Cardiac fibroblast (primary cell): ENCODE measurements at places on chromosomes 3 and 15.

DNA sequence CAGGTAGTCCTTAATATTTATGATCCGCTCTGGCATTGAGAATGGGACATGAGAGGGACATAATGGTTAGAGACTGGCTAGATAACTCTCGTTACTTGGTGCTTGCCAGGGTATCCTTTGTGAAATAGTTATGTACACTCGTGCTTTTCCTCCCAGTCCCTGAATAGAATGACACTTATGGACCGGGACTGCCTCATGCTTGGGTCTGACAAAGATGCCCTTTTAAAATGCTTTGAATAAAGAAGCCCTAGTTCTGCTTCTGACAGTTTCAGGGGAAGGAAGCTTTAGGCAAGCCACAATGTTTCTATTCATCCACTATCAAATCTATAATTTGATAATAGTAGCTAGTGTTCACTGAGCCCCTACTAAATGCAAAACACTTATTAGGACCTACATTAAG is 29.4 kb downstream of the POLR2M start:
- DNase-seq: no peak

DNA sequence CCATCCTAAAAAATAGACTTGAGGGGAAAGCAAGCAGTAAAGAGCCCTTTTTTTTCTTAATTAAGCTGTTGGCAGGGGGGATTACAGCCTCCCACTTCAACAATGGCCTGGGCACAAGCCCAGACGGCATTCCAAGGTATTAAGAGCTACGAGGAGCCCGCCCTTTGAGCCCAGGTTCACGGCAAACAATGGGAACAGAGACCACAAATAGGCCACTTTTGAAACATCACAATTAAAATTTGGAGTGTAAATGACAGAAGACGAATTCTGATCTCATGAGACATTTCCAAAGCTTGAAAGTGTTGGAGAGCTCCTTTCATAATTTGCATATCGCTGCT is 8.9 kb downstream of the CHSY1 start:
- DNase-seq: no peak

DNA sequence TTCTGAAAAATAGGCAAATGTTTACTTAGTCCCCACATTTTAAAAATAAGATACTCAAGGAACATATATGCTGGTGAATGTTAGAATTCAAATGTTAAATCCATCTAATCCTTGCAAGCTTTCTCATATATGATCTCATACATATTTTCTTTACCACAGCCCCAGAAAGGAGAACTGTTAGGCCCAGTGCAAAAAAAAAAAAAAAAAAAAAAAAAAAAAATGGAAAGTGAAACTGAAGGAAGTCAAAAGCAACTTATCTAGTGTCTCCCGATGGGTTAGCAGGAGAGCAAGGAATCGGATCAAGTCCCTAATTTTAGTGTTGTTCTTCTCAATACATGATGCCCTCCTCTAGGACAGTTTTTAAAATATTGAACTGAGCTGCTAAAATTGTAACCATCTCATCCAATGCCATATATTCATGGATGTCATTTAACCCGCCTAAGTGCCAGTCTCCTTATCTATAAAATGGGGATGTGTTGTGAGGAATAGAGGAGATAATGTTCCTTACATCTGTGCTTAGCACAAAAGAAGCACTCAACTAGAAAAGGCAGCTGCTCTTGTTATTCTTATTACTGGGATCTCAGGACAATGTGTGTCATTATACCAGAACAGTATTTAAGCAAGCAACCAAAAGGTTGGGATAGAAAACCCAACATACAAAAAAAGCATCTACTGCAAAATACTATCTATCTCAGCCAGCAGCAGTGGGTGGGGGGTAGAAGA is 279.7 kb downstream of the MAGI1 start:
- DNase-seq: peak; percentile 19

DNA sequence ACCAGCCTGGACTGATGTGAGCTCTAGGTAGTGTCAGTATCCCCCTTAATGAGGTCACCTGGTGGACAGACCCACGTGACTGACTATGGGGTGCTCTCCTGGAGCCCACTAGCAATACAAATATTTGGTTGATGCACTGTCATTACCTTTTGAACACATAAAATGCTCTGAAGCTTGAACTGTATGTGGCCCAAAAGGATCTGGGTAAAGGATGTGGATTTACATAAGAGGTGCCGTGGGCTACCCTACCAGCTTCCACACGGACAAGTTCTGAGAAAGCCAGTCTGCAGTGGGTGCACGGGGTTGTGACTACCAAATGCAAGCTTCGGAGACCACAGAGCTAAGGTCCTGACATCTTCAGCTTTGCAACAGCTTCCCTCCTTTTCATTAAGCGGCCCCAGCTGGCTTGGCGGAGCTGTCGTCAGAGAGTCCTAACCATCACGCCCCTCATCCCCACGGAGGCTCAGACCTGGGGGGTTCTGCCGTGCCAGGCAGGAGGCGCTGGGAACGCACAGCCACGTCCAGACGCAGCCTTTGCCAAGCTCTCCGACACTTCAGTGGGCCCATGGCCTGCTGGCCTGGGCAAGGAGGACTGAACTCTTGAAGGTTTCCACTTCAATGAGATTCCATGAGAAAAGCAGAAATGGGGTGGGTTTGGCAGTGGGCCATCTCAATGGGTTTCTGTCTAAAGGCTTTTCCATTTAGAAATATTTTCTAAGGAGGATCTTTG is 228.3 kb downstream of the ADAMTS17 start:
- peak; percentile 70 for DNase-seq

DNA sequence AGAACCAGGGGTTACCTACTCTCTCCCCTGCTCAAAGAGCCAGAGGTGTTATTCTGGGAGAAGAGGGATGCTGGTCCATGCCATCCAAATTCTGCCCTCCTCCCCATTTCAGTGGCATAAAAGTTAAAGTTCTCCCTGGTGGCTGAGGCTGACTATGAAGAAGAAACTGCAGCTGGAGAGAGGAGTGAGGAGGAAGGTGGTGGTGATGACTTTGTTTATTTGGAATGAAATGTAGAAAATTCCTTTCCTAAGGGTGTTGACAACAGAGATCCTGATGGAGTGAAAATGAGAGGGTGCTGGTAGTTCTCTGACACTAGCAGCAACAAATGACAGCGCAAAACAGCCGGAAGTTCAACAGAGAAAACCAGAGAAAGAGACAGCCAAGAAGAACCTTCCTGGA is 100.4 kb downstream of the PCCB start:
- peak; percentile 66 for DNase-seq

GRCh38 chr3:172009803-172010202 is 29.6 kb upstream of the FNDC3B start:
- DNase-seq: no peak

DNA sequence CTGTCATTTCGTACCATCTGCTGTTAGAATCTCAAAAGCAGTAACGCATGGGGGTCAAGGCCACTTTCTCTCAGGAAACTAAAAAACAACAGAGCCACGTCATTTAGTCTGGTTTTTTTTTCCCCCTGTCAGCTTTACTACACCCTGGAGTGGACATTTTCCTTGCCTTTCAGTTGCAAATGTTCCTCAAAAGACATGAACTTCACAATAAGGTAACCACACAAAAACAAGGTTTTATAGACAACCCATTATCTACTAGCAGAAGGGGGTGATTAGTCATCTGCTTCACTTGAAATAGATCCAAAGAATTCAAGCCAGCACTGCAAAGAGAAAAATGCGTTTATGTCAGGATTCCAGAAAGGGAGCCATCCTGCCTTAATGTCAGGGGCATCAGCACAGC is 171.8 kb upstream of the CDIN1 start:
- peak; percentile 68 for DNase-seq

DNA sequence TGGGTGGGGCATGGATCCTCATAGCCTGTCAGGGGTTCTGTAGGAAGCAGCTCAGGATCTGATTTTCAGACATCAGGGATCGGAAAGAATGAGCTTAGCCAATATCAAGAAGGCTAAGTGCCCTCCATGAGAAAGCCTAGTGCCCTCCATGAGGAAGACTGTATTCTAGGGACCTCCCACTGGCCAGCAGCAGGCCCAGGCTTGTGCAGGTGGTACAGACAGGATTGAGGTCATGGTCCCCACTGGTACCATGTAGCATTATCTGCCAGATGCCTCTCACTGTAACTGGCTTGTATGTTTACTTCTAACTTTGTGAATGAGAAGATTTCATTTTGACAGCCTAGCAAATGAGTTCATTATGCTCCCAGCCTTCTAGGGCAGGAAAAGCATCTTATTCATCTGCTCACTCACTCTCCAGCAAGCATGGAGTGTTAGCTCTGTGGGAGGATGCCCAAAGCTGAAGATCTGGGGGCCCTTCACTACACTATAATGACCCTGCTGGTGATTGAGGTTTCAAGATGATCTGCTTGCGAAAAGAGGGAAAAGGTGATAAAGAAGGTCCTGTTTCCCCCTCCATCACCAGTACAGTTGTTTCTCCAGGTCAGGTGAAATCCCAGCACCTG is 7.5 kb downstream of the EPHB1 start:
- no peak for DNase-seq

- no peak for DNase-seq
Measured at GRCh38 chr3:190591080-190591479, 77.2 kb downstream of the IL1RAP start.

- peak; percentile 54 for DNase-seq
Measured at GRCh38 chr15:98904544-98904943, 103.0 kb downstream of the PGPEP1L start.

GRCh38 chr3:125037498-125038150 is 18.2 kb downstream of the HEG1 start:
- DNase-seq: no peak

GRCh38 chr15:78565951-78566774 is 843 bp downstream of the CHRNA5 start:
- DNase-seq: peak; percentile 15

DNA sequence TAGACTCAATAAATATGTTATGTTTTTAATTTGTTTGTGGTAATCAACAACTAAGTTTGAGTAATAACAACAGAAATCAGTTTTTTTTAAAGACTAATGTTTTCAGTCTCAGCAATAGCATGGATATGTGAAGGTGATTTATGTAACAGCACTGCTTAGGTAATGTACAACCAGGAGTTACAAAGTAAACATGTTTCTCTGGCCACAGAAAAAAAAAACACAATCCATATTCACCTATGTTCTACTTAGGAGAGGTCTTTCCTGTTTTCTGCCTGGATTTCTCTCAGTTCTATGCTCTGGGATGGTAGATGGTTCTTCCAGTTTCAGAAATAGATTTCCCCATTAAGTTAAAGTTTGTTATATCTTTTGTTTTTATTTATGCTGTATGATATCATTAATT is 579.4 kb downstream of the SI start:
- DNase-seq: no peak

GRCh38 chr3:138366006-138366759 is 17.8 kb downstream of the MRAS start:
- no peak for DNase-seq

DNA sequence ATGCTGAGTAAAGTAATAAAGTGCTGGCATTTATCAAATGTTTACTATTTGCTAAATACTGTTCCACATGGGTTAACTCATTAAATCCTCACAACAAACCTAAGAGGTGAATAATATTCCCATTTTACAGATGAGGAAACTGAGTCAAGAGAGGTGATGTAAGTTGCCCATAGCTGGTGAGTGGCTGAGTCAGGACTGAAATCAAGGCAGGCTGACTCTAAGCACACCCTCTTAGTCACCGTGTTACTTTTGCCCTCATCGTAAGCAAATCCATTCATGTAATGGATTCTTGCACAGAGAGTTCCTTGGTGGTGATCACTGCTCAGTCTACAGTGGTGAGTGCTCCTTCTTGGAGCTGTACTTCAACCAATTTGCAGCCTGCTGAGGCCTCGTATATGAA is 28.9 kb upstream of the PTX3 start:
- peak; percentile 37 for DNase-seq

- peak; percentile 76 for DNase-seq
Measured at GRCh38 chr3:24119321-24119751, 174.2 kb downstream of the NR1D2 start.

DNA sequence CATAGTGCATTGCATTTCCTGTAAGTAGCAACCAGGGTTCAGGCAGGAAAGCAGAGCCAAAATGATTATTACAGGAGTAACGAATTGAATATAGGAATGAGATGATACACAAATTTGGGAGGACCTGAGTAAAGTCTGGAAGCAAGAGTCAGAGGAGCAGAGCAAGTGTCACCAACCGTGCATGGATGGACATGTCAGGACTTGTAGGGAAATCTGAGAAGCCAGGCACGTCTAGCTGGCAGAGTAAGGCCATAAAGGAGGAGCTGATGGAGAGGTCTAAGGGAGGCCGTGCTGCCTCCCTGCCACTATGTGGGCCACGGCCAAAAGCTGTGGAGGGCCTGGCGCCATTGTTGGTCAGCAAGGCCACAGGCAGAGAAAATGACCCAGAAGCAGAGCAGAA is 22.4 kb downstream of the GJD2 start:
- DNase-seq: no peak

GRCh38 chr15:48331796-48332641 is 790 bp downstream of the DUT start:
- DNase-seq: no peak

- DNase-seq: peak; percentile 35
Measured at GRCh38 chr3:170553788-170554757, 31.8 kb downstream of the SLC7A14 start.

DNA sequence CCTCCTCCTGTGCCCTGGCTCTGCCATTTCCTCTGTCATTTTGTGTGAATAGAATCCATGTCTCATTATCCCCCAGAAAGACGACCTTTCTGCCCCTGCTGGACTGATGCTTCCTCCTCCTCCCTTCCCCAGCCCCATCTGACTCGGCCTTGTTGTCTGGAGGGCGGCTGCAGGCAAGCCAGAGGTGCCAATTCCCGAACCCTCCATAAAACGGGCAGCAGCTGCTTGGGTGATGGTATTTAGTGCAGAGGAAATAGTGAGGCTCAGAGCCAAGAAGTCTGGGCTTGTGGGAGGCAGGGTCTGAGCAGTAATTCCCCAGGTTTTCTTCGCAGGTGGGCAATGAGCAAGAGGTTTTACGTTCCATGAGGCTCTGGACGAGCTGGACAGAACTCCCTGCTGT is 71.2 kb downstream of the ITGA11 start:
- no peak for DNase-seq

DNA sequence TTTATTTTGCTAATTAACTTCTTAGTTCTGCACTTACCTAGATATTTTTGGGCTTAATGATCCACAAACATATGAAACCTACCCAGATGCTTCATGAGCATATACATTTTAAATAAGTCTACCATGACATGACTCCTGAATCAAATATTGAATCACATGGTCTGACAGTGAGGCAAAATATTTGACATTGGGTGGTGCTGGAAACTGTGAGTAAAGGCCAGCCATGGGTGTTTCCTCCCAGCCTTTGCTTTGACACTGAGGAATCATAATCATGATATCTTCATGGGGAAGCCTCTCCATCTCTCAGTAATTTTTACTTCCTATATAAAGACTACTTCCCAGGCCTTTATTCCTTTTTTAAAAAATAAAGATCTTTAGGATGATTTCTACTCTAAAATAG is 22.8 kb upstream of the SSR3 start:
- peak; percentile 68 for DNase-seq

GRCh38 chr3:30658328-30659052 is 52.1 kb downstream of the TGFBR2 start:
- DNase-seq: peak; percentile 82

- DNase-seq: no peak
Measured at GRCh38 chr3:22634433-22634832, 568.7 kb upstream of the UBE2E2 start.

- no peak for DNase-seq
Measured at GRCh38 chr15:35062738-35063099, 22.4 kb downstream of the NANOGP8 start.

- DNase-seq: no peak
Measured at GRCh38 chr3:17833786-17834559, 91.5 kb upstream of the TBC1D5 start.

GRCh38 chr3:55486101-55486856 is 827 bp downstream of the WNT5A start:
- peak; percentile 83 for DNase-seq

GRCh38 chr3:11568503-11569155 is 75.1 kb downstream of the VGLL4 start:
- peak; percentile 97 for DNase-seq

- no peak for DNase-seq
Measured at GRCh38 chr3:42673082-42673481, 12.3 kb upstream of the KLHL40 start.
